ENCODE measurements at places on chromosomes 11 and 22. TPM values are rescaled to one million over a fixed set of nuclear protein-coding genes. Genes with fewer than 3 reads are reported as not detected.

ARHGAP20 gene
- 0.19 TPM for total RNA-seq

HTATIP2 gene
- 20.1 TPM for total RNA-seq

EEF1G gene
- 735 TPM for total RNA-seq

OR56A5 gene
- total RNA-seq = not detected

TP53AIP1 gene
- not detected for total RNA-seq

RRM1 gene
- 33.9 TPM for total RNA-seq

CELSR1 gene
- total RNA-seq = 13.3 TPM

OR51B4 gene
- not detected for total RNA-seq

PRPF19 gene
- total RNA-seq = 32.5 TPM

RHBDD3 gene
- 16.7 TPM for total RNA-seq

GRCh38 chr11:70191495-70192140, 11.5 kb upstream of the FADD start:
- peak; percentile 90 for DNase-seq

- no peak for DNase-seq
These were observed 600.5 kb upstream of the TENM4 start for GRCh38 chr11:80041136-80042000.

DNA sequence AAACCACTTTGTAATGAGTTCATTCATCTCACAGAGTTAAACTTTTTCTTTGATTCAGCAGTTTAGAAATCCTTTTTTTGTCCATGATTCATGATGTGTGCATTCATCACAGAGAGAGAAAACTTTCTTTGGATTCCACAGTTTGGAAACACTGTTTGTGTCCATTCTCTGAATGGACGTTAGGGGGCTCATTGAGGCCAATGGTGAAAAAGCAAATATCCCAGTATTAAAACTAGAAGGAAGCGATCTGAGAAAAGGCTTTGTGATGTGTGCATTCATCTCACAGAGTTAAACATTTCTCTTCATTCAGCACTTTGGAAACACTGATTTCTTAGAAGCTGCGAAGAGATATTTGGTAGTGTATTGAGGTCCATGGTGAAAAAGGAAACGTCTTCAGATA, 155.6 kb upstream of the TRIM48 start:
- no peak for DNase-seq

DNA sequence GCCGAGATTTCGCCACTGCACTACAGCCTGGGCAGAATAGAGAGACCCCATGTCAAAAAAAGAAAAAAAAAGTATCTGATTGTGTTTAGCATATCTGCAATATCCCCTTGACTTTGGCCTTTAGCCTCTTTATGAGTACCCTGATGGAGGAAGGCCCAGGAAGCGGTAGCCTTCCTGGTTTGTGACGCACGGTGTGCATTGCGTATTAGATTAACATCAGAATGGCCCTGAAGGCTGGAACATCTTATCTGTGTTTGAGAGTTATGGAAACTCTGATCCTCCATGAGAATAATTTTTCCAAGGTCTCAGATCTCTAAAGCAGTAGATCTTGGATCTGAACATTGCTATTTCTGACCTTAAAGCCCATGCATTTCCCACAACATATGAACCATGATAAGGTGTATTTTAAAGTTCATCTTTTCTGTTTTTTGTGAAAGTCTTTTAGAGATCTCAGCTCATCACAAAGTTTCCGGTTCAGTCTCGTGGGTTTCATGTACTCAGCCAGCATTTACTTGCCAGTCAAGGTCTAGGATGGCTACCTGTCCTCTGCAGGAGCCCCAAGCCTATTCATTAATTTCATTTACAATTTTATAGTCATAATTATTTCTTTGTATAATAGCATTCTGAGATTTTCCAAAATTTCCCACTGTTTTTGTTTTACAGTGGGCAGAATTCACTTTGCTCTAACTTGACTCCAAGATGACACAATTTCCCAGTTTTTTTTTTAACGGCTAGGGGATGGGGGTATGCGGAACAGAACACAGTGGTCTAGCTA, 605 bp upstream of the FDX1 start:
- DNase-seq = no peak

GRCh38 chr11:64482588-64482987, 108.4 kb upstream of the SLC22A12 start:
- no peak for DNase-seq

DNA sequence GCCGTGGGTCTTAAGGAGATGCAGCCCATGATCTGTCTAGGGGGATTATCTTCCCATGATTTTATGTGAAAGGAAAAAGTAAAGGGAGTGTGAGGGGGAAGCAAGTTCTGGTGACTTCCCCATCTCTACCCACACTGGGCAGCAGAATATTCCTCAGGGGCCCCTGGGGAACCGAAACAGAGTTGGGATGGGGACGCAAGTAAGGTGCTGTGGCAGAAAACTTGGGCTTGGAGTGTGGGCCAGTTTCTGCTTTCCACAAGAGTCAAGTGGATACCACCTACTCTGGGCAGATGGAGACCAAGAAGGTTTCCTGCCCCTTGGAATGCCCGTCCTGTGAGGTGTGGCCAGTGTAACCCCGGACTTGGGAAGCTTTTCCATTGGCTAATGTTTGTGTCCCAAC, 64.4 kb downstream of the SGSM3 start:
- no peak for DNase-seq

GRCh38 chr11:100671471-100671870, 15.6 kb upstream of the ARHGAP42 start:
- no peak for DNase-seq

GRCh38 chr22:20802922-20803553, 29.1 kb downstream of the SERPIND1 start:
- no peak for DNase-seq

DNA sequence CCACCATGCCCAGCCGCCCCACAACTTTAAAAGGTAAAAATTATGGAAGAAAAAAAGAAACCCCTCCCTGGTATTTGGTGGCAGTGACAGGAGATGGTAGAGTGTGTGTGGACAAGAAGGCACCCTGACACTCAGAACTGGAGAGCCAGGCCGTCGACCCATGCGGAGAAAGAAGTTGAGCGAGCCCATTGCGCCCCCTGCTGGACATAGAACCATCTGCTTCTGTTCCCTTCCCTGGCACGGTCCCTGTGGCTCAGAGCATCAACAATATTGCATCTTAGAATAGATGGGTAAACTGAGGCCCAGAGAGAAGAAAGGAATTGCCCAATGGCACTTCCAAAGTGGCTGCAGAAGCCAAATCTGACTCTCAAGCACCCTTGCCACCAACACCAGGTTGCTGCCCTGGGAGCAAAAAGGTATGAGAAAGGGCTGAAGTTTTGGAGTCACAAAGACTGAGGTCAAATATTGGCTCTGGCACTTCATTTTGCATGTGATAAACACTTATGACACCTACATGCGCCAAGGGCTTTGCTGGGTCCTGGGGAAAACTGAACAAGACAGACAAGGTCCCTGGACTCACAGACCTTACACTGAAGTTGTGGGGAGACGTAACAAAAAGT, 8.6 kb downstream of the MRPL11 start:
- peak; percentile 83 for DNase-seq

GRCh38 chr11:72989727-72990126, 152.4 kb downstream of the FCHSD2 start:
- DNase-seq = no peak

DNA sequence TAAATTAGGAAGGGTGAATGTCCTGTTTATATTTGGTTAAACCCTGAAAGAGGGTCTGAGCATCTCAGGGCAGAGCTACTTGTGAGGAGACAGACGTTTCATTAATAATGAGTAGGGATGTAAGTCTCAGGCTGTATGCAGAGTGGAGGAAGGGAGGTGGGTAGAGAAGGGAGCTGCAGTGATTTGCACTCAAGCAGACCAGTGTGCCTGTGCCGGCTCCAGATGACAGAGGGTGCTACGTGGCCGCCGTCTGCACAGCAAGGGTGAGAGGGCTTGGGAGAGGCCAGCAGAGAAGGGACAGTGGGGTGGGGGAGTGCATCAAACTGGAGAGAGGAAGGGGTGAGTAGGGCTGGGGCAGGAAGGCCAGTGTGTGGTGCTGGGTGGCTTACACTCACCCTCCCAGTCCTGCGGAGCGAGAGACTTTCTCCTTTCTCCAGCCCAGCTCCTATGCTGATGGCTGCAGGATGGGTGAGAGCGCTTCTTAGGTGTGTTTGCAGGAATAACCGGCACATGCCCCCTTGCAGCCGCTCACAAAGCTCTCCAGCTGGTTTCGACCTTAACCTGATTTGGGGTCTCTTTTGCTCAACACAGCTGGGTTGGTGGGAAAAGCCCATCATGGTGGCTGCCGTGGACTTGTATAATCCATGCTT, 130.6 kb downstream of the ST3GAL4 start:
- DNase-seq = no peak

DNA sequence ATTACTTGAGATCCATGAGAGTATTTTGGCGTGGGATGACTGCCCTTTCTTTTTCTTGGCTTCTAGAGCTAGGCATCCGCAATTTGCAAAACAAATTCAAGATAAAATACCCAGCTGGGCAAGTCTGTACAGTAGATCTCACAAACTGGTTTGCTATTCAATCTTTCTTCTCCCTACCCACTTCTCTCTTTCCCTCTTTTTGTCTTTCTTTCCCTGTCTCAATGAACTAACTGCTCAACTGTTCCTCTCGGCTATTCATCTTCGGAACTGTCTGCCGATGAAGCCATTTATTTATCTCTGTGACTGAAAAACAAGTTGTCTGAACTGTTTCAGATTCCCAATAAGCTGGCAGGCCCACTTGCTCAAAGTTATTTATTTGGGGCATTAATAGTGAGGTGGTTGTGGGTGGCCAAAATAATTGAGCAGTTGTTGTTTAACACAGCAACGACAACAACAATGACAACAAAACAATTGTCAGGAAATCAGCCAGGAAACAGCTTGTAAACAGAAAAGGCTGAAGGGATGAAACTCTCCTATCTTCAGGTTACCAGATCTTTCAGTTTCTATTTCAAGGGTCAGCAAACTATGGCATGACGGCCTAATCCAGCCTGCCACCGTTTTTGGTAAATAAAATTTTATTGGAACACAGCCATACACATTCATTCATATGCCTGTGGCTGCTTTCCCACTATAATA, 76.0 kb upstream of the MTMR2 start:
- no peak for DNase-seq

GRCh38 chr22:19287076-19287707, 4.3 kb downstream of the CLTCL1 start:
- DNase-seq = no peak

- DNase-seq = no peak
These were observed 2.2 kb upstream of the SIGIRR start for GRCh38 chr11:416757-417621.

DNA sequence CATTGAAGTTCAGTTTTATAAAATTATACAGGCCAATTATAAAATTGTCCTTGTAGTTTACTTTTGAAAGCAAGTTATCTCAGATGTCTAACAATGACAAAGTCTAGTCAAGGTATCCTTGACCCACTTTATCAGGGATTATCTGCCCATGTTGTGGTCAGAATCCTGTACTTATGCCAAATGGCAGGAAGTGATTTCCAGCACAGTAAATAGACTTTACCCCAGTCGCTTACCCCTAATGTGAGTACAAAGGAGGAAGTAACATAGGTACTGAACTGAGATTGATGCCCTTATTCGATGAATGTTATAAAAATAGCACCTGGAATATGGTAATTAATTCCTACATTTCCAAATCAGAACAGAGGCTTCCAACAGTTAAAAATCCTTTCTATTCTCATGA, 355.7 kb downstream of the CNTN5 start:
- no peak for DNase-seq

- no peak for DNase-seq
These were observed 107.2 kb downstream of the ZNF280B start for GRCh38 chr22:22401381-22401780.

DNA sequence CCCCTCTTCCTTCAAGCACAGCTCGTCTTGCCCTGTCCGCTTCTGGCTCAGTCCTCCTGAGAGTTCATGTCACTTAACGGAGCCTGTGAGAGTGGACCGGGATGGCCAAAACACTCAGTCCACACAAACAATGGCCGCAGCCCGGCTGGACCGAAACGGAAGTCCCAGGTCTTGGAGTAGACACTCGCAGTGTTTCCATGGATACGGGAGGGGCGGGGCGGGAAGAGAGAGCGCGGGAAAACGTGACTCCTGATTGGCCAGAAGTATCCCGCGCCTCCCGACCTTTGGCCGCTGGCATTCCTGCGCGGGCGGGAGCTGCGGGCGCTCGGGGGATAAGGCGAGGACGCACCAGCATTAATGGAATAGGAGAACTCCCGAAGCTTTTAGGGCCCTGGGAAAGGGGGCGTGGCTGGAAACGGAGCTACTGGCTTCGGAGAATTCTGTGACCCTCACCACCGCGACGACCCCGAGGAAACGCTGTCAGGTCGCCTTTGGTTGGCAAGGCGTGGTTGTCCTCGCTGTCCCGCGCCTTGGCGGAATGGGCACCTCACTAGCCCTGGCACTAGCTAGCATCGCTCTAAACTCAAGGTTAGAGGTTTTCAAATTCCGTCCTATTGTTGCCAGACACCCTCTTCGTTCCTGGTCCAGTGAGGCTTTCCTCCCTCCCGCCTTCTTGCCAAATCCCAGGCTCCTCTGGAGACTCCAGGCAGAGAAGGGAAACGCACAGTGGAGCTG, at the start of the genes NLRP14 and ZNF214:
Gene NLRP14, plus strand, starts transcription at position 297 of the 735 bp plus-strand sequence. CDS start 18,108 bp downstream, outside the sequence.
Gene ZNF214, minus strand, starts transcription at position 164 of the 735 bp plus-strand sequence. CDS start 17,511 bp downstream, outside the sequence.
- DNase-seq = peak; percentile 85

DNA sequence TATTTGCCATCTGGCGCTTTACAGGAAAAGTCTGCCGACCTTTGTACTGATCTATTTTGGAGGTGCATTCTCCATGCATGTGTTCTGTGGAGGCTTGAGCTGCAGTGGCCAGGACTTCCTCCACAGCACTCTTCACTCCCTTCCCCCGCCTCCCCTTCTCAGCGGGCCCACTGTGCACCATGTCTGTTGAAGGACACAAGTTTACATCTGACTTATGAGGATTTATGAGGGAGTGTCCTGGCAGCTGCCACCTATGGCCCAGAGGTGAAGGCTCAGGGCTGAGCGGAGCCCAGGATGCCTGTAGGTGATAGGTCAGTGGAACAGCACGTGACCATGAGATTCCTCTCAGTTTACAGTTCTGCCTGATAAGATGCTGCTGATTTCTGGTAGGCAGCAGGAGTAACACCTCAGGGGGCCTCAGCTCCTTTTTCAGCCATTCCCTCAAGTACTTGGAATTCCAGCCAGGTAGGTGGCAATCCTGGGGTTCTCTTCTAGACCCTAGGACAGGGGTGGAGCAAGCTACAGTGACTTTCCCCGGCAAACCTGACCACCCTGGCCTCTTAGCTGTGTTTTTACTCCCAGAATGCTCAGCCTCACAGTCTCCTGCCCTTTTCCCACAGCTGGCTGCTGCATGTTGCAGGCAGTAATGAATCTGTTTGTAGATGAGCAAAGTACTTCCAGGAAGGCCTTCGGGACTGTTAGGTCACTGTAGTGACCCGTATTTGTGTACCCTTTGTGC, 59.9 kb downstream of the PPFIBP2 start:
- DNase-seq = no peak

GRCh38 chr11:8164746-8165145, 4.1 kb downstream of the RIC3 start:
- DNase-seq = no peak

- DNase-seq = peak; percentile 92
These were observed 27.3 kb downstream of the ARHGEF17 start for GRCh38 chr11:73335204-73335923.

GRCh38 chr11:67252831-67253239, 13.4 kb upstream of the GRK2 start:
- no peak for DNase-seq

Data from cardiac septum (tissue), 1 donor.